AG04449 (cell line): ENCODE measurements at places on chromosomes 7 and 10.

GRCh38 chr7:29063236-29063635 lies 83.1 kb downstream of the CPVL start:
- DNase-seq, result no peak

- DNase-seq, result no peak
Measured at GRCh38 chr7:81460250-81461045, 309.4 kb downstream of the HGF start.

GRCh38 chr7:129437190-129437589 lies 3.0 kb downstream of the STRIP2 start:
- DNase-seq, result no peak

DNA sequence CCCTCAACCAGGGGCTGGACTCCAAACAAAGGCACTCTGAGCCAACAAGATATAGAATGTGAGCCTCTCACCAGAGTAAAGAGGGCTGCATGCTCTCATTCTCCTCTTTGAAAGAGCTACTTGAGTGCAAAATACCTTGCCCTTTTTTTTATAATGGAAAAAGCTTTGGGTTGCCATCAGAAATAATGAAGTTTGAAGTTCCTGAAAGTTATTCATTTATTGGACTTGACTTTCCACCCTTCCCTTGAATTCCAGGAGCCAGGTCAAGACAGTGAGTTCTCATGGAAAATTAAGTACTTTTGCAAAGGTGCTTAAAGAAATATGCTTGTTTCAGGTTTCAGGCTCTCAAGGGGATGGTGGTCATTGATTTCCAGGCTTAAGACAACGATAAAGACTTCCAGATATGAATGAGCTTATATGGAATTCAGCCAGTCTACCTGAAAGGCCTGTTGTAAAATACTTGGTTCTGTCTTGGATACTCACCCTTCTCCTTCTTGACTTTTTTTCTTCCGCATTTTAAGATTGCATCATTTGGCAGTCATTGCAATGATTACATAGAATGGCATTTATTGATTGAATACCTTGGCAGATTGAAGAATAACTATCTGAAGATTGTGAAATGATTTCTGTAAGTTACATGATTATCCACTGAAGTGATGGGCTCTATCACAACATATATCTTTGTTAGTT lies 696.4 kb downstream of the INHBA start:
- no peak for DNase-seq

- DNase-seq, result no peak
Measured at GRCh38 chr7:150502519-150502918, 12.2 kb upstream of the GIMAP7 start.

DNA sequence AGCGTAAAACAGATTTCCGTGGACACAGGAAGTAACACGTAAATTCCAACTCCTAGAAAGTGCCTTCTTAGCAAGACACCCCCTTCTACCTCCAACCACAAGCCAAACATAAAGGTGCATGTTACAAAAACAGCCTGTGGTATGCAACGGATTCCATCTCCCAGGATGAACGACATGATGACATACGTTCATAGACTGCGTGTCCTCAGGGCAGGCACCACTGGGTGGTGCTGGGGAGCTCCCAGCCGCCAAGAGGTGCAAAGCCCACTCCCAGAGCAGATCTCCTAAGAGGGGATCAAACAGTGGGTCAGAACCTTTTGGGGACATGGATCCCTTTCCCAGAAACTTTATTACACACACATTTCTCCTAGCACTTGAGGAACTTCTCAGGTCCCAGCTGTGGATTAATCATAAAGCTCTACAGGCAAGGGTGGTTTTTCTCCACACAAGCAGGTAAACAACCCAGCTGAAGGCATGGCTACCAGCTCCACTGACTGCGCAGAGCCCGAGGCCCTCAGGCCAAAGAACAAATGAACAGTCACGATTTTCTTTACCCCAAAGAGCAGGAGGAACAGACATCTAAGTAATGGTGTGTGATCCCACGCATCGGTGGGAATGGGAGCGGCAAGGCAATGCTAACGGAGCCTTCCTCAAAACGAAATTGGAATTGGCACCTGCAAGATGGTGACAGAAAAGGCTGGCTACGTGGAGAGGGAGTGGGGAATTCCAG lies 13.8 kb downstream of the PSAP start:
- DNase-seq, result no peak

- no peak for DNase-seq
Measured at GRCh38 chr7:102004229-102004628, 186.8 kb downstream of the CUX1 start.
